NCI-H2029 (cell line): ENCODE measurements at places on chromosomes 6 and 20.

DNA sequence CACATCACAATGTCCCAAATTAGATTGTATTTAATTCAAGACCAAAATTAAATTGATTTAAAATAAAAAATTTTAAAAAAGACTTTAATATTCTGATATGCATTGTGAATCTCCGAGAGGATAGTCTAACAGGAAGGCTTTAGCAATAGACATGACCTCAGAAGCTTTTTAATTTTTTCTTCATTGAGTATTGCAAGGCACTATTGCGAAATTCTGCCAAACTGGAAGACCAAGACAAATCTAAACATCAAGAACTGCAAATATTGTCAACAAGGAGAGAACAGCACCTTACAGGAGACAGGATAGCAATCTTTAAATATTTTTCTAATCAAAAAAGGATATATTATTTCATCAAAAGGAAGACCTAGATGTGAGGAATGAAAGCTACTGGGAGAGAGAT lies 56.9 kb downstream of the BMP5 start:
- no peak for DNase-seq

DNA sequence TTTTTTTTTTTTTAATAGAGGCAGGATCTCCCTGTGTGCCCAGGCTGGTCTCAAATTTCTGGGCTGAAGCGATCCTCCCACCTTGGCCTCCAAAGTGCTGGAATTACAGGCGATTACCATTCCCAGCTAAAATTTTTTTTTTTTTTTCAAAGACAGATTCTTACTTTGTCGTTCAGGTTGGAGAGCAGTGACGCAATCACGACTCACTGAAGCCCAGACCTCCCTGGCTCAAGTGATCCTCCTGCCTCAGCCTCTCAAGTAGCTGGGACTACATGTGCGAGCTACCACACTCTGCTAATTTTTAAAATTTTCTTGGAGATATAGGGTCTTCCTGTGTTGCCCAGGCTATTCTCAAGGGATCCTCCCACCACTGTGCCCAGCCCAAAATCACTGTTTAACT lies 58.0 kb upstream of the MYO6 start:
- DNase-seq: no peak

DNA sequence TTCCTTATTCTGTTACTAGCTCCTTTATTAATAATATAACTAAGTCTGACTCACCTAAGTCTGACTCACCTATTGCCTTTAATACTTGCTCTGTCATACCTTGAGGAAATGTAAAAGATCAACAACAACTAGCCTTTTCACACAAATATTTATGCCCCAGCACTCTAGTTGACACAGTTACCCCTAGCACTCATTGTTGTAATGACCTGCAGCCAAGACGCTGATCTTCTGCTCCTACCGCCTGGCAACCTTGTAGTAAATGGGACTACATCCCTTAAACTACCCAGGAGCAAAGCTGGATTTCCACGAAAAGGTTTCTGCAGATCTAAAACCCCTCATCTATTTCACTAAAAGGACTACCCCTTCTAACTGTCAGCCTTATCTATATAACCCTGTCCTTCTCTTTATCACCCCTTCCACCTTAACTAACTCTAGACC lies 90.0 kb downstream of the PLG start:
- DNase-seq: no peak

DNA sequence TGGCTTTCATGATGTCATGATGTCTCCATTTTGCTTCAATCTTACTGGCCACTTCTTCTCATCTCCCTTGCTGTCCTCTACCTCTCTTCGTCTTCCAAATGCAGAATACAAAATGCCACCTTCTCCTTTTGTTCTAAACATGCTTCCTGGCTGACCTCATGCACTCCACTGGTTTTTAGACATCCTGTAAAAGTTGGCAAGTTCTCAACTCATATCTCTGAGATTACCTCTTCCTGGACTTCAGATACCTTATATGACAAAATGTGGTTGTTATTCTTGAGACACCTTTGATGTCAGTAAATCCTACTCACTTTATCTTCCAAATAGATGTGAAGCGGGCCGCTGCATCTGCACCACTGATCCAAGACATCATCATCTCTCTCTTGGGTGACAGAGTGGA lies 212.7 kb upstream of the FOXA2 start:
- peak; percentile 23 for DNase-seq

- DNase-seq: peak; percentile 38
Measured at GRCh38 chr20:9332791-9333479, 181.5 kb upstream of the LAMP5 start.

DNA sequence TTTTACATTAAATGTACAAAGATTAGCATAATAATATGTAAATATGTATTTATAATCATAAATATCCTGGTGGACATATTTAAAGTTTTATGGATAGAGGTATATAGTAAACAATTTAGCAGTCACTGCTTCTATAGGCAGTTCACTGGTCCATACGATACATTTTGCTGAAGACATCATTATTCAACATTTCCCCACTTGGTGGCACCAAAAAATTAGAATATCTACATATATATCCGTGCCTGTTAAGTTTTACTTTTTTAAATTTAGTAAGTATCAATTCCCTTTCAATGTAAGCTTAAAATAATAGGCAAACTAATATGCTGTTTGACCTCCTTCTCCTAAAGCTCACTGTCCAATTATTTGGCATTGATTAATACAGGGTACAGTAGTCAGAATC lies 64.2 kb downstream of the LMBRD1 start:
- DNase-seq: no peak

DNA sequence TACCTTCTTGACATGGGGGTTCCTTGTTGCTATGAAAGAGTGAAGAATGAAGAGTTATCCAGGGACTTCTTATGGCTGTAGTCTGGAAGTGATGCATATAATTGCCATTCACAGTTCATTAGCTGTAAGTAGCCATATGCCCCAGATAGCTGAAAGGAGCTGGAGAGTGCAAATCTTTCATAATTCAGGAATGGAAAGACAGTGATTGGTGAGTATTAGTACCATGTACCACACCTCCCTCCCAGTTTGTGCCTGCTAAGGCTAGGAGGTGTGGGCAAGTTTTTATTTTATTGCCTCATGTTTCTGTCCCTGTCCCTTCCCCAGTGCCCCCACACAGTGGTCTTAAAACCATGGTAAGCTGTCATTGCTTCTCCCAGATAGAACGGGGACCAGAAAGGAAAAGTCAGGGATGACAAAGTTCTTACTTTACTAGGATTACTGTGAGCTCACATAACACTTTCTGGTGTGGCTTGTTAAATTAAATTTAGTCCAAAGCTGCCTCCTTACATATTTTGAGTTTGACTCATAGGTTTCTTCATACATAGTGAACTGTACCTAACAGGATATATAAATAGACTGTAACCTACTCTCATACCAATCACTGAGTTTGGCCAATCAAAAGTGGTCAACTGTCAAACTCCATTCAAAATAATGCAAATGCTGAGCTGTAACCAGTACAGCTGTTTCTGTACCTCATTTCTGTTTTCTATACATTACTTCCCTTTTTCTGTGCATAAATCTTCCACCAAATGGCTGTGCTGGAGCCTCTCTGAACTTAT lies 119.4 kb downstream of the RFPL4B start:
- no peak for DNase-seq

- no peak for DNase-seq
Measured at GRCh38 chr6:10668126-10668917, 26.1 kb downstream of the C6orf52 start.

GRCh38 chr6:7446619-7447325 lies 57.2 kb downstream of the RIOK1 start:
- DNase-seq: no peak

DNA sequence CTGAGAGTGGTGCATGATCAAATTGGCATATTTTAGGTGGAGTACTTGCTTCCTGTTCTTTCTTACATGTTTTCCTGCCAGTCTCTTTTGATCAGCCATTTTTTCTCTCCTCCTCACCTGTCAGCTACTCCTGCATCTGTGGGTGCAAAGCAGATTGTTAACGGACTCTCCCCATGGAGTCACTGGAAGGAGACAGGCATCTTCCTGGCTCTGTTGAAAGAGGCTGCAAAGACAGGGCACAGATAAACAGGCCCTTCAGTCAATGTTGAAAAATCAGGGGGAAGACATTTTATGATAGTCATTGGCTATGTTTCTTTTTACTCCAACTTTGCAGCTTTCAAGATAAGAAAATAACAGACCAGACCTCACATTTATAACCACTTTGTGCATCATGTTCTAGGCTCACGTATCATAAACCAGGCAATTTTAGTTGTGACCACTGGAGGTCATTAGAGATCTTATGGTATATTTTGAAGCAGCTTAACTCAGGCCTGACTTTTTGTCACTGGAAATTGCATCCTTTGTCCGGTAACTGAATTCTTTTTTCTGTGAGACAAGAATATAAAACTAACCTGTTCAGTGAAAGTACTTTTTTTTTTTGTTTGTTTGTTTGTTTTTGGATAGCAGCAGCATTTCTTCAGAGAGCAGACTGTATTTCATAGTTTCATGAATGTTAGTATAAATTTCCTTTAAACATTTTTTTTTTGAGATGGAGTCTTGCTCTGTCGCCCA lies 20.1 kb downstream of the ECT2L start:
- no peak for DNase-seq
